Activated CD8-positive, alpha-beta T cell treated with anti-CD3 and anti-CD28 coated beads, Interleukin-2, amount 10 ng/mL, durations not matched to agents 7 days and 5 days (primary cell): ENCODE measurements at places on chromosomes 4 and X. TPM values are rescaled to one million over a fixed set of nuclear protein-coding genes. Genes with fewer than 3 reads are reported as not detected.

Gene FGA
- total RNA-seq: not detected

Gene TNIP3
- total RNA-seq: 0.42 TPM

Gene TIMM17B
- total RNA-seq: 44.1 TPM

DNA sequence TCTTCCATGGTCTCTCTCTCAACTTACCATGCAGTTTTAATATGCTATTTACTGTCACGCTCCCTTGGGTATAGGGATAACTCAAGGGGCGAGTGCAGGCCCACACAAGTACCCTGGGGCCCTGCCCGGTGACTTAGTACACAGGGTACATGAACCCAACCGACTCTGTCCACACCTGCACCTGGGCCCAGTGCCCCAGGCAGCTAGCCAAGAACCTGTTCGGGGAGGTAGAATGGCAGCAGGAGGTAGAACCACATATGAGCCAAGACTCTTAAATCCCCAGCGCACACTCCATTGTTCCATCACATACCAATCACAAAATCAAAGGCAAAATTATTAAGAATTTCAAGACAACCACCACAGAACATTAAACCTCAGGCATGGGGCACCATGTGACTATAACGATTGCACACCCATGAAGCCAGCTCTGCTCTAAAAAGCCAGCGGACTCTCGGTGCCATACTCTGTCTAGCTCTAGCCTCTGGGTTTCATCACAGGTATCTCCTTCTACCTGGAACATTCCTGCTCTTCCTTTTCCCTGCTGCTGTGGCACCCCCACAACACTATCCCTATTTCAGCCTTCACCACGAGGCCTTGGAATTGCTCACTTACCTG lies 14.6 kb downstream of the PHF8 start:
- DNase-seq: no peak

Gene CRMP1
- not detected for total RNA-seq

GRCh38 chrX:8179656-8180055 lies 8.6 kb upstream of the VCX2 start:
- no peak for DNase-seq

DNA sequence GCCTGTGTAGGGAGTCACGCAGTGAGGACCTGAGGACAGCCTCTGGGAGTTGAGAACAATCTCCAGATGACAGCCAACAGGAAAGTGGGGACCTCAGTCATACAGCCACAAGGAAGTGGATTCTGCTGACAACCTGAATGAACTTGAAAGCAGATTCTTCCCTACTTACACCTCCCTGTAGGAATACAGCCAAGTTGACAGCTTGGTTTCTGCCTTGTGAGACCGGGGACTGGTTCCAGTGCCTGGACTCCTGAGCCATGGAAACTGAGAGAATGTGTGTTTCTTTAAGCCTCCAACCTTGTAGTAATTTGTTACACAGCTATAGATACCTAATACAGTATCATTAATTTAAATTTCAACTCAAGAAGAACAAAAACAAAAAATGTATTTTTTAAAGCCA lies 107.5 kb downstream of the CNKSR2 start:
- DNase-seq: no peak

DNA sequence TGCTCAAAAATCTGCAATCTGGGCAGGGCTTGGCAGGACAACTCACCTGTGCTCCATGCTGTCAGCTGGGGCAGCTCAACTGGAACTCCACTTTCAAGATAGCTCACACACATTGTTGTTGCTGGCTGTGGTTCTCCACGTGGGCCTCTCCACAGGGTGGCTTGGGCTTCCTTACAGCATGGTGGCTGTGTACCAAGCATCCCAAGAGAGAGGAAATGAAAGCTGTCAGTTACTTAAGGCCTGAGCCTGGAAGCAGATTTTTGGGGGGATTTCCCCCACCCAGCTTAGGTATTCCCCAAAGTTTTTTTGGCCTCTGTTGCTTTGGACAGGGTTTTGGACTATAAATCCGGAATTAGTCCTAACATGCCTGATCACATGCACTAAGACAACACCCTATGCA lies 81.0 kb downstream of the BCOR start:
- no peak for DNase-seq

- no peak for DNase-seq
Measured at GRCh38 chrX:1938190-1938589, 323.3 kb downstream of the ASMT start.

DNA sequence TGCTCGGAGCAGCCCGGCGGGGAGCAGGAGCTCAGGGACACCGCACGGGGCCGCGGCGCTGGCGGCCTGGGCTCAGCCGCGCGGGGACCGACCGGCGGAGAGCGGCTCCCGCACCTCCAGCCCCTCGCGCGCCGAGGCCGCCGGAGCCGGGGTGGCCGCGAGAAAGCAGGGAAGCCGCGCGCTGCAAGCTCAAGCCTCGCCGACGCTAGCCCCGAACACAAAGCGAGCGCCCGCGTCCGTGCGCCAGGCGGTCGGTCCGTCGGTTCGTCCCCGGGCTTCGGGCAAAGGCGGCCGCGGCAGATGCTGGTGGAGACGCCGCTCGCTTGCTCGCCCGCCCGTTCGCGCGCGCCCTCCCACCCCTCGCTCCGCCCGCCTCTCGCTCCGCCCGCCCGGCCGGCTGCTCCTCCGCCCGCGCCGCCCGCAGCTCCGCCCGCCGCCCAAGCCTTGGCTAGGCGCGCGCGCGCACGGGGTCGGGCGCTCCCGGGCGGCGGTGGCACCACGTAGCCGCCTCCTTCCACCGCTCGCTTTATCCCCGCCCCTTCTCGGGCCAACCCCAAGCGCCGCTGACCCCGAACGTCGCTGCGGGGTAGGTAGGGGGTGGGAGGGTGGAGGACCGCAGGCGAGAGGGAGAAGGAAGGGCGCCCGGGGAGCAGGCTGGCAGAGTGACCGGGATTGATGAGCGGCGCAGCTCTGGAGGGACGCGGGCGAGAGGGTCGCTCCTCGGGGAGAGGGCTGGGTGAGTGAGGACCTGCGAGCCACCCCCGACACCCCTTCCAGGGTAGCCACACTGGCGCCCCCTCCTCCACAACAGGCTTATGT lies at the start of gene TSPAN5:
TSPAN5 (minus strand) TSS at position 325 of the 819 bp plus-strand sequence.
- DNase-seq: peak; percentile 83

Gene EDA
- total RNA-seq: 0.76 TPM

DNA sequence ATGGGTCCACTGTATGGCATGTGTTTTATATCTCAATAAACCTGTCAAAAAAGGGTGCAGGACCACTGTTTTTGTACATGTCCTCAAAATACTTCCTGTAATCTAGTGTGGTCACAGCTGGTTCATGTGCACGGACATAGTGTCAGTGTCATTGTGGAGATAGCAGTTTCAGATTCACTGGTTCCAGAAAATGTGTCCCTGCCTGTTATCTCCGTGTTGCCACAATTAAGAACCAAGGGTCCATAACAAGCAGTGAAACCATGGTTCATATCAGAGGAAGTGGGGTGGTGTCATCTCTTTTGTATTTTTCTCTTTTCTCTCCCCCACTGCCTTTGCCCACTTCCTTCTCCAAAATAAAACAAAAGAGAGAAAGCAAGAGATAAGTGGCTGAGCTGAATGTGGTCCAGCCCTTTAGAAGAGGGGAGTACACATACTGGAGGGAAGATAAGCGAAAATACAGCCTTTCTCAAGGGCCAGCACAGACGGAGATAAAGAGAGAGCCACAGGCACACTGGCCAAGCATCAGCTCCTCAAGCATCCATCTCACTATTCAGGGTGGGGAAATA lies 51.2 kb downstream of the TBL1X start:
- DNase-seq: peak; percentile 27

Gene RTL3
- total RNA-seq: not detected

Gene CPE
- not detected for total RNA-seq

Gene P2RY4
- total RNA-seq: 0.21 TPM
